Endothelial cell of umbilical vein (primary cell): ENCODE measurements at places on chromosomes 2 and 18. TPM values are rescaled to one million over a fixed set of nuclear protein-coding genes. Genes with fewer than 3 reads are reported as not detected.

DNA sequence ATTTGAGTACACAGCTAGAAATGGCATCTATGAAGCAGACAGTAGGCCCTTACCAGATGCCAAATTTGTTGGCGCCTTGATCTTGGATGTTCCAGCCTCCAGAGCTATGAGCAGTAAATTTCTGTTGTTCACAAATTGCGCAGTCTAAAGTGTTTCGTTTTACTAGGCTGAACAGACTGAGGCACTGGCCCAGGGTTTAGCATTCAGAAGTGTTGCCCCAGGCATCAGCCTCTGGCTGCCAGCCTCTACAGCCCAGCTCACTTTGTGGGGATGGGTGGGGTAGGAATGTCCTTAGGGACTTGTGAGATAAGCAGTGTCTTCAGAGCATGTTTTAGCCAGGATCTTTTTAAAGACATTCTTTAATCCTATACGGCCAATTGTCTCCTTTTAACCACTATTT is 51.5 kb upstream of the MGAT5 start:
- DNase-seq, result no peak

GRCh38 chr2:223034221-223034975 is 17.6 kb upstream of the KCNE4 start:
- no peak for DNase-seq

DNA sequence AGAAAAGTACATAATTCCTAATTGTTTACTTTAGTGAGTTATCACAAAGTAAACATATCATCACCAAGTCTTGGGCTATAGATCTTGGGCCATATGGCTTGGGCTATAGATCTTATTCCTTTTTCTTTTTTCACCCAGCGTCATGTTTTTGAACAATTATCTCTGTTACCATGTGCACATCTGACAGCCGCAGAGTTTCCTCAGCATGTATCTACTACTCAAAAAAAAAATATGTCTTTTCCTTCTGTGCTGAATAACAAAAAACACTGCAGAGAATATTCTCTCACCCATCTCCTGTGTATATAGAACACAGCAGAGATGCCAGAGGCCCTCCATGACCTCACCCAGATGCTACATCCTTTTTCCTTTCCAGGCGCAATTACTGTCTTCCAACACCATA is 76.2 kb upstream of the MYO3B start:
- DNase-seq, result peak; percentile 72

MERTK gene
- total RNA-seq, result 37.3 TPM in 2 replicates

GRCh38 chr2:114022360-114023085 is 132.6 kb downstream of the ACTR3 start:
- no peak for DNase-seq

RNF152 gene
- total RNA-seq, result 24.0 and 27.5 TPM in 2 replicates

DNA sequence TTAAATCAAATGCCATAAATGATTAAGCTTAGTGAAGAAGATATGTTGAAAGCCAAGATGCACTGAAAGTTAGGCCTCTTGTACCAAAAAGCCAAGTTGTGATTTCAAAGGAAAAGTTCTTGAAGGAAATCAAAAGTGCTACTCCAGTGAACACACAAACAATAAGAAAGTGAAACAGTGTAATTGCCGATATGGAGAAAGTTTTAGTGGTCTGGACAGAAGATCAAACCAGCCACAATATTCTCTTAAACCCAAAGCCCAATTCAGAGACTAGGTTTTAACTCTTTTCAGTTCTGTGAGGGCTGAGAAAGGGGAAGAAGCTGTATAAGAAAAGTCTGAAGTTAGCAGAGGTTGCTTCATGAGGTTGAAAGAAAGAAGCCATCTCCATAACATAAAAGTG is 101.8 kb upstream of the RPE start:
- DNase-seq, result no peak

DNA sequence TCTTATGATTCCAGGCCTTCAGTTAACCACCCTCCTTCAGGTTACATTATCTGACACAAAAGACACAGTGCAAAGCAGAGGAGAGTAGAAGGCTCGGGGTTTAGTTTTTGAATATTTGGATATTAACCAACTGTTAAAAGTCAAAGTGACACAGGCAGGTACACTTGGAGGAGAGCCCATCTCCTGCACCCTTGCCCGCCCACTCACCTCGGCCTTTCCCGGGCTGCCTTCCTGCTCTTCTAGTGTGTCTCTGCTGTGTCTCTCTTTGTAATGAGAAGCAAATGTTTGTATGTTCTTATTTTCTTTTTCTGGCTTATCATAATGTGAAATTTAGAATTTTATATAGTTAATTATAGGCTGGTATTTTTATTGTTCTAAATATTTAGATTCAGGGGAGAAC is 35.1 kb downstream of the ZNF236 start:
- no peak for DNase-seq

- no peak for DNase-seq
Observed at GRCh38 chr2:71796174-71796593, 342.8 kb downstream of the DYSF start.

GRCh38 chr18:58645398-58645797 is 16.5 kb upstream of the ALPK2 start:
- no peak for DNase-seq

- DNase-seq, result no peak
Observed at GRCh38 chr18:76306685-76307292, 188.3 kb downstream of the ZNF516 start.

- DNase-seq, result no peak
Observed at GRCh38 chr2:12612168-12612567, 104.6 kb upstream of the TRIB2 start.

DNA sequence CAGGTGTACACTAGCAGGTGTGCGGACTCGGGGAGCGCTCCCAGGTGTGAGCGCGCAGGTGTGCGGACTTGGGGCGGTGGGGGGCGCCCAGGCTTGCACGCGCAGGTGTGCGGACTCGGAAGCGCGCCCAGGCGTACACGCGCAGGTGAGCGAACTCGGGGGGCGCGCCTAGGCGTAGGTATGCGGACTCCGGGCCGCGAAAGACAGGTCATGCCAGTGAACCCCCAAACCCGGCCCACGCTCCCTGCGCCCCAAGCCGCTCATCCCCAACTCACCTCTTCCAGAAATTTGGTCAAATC is 342 bp downstream of the CYB5A start:
- DNase-seq, result no peak

DNA sequence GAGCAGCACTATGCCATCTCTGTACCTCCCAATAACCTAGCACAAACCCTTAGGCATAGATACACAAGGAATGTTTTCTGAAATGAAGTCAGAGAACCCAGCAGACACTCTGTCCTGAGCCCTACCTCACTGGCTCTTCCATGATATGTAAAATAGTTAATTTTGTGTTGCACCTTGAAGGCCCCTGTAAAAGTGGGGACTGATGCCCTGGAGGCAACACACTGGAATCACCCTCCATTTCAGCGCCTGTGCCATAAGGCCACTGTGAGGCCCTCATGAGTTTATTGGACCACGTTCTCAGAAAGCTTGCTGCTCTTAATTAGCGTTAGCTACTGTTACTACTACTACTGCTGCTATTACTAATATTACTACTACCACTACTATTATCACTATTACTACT is 670.1 kb upstream of the SOX11 start:
- DNase-seq, result no peak

DNA sequence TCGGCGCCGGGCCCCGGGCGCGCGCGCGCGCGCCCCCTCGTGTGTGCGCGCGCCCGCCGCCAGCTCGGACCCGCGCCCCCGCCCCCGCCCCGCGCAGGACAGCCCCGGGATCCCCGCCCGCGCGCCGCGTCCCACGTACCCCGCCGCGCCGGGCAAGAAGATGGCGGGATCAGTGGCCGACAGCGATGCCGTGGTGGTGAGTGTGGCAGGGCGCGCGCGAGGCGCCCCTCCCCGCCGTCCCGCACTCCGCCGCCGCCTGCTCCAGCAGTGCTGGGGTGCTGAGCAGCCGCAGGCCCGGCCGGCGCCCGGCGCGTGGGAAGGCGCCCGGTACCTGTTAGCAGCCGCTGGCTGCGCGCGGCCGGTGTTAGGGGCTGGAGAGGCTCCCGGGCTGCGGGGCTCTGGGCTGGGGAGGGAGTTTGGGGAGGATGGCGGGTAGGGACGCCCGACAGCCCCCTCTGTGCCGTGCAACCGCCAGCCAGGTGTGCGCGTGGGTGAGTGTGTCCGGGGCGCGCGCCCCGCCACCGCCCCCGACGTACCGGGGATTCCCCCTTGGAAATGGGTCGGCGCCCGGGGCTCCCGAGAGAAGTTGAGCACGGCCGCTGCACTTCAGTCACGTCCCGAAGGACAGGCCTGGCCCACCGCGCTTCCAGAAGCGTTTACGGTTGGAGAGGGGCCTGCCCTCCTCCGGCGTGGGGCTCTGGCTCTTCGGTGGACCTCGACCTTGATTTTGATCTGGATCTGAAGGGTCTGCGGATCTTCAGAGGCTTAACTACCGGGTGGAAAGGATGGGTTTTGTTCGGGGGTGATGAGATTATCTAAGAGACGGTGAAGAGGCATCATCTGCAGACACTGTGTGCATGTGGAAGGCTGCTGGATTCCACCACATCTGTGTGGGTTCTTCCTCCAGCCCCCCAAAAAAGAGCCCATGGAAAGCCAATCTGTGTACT is 697 bp downstream of the LGALSL start:
- DNase-seq, result peak; percentile 51

FAM237A gene
- not detected in 2 replicates for total RNA-seq

DNA sequence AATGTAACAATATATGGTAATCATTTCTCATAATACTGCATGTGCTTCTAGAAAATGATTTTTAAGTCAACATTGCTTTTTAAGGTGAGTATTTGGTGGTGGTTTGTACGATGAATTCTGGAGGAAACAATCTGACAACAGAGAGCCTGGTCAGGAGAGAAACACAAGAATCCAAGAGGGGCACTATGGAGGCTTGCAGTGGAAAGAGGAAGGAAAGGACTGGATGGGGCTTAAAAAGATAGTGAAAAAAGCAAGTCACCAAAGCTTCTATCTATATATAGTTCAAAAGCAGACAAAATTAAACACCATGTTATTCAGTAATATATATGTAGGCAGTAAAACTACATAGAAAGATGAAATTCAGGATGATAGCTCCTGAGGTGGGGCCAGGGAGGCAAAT is 109.4 kb upstream of the SERTAD2 start:
- no peak for DNase-seq

DNA sequence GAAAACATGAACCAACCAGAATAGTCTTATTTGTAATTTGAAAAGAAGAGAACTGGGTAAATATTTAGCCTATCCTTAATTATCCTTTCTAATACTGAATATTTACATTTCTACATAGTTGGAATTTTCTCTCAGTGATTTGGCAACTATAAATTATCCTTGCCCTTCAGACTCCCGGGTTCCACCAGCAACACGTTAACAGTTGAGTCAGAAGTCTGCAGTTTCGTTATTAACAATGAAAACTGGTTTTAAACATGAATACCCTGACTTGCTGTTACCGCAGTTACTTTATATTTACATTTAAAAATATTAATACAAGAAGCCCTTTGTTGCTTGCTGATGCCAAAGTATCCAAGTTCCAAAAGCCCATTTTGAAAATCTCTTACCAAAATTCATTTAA is 673.0 kb downstream of the ARHGAP15 start:
- DNase-seq, result no peak

DNA sequence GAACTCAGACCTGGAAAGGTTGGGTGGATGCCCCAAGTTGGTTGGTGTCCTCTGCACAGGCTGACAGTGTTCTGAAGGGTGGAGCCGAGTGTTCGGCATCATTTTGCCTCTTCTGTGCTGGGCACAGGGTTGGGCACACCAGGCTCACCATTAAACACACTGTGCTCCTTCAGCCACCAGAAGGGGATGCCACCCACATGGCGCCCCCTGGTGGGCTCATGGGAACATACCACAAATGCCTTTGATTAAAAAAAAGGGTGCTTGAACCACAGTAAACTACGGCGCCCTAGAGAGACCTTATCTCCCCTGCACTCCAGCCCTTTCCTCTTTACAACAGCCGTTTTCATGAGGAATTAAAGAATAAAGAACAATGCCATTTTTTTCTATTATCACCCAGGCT is 89.4 kb downstream of the CELF4 start:
- DNase-seq, result peak; percentile 10

SH2D6 gene
- total RNA-seq, result 0.39 and 0.53 TPM in 2 replicates

HES6 gene
- total RNA-seq, result 5.1 and 5.4 TPM in 2 replicates

CYS1 gene
- total RNA-seq, result 0.25 TPM in 1 of 2 replicates, not detected in the other

RNU2-63P gene
- 8.5 TPM in 1 of 2 replicates, not detected in the other for total RNA-seq

GRCh38 chr2:120486946-120487345 is 141.0 kb downstream of the INHBB start:
- no peak for DNase-seq

GRCh38 chr2:197700960-197701359 is 4.2 kb upstream of the MARS2 start:
- DNase-seq, result no peak

DNA sequence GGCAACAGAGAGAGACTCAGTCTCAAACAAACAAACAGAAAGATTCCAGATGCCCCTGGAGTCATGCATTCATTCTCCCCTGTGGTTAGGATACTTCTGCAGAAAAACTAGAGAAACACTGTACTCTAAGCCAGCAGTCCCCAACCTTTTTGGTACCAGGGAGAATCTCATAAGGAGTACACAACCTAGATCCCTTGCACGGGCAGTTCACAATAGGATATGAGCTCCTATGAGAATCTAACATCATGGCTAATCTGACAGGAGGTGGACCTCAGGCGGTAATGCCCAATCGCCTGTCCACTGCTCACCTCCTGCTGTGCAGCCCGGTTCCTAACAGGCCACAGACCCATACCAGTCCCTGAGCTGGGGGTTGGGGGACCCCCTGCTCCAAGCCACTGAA is 18.3 kb downstream of the PSME4 start:
- DNase-seq, result no peak

KDSR gene
- total RNA-seq, result 40.6 and 43.1 TPM in 2 replicates

- DNase-seq, result no peak
Observed at GRCh38 chr2:208346756-208347155, 59.8 kb upstream of the PTH2R start.

DNA sequence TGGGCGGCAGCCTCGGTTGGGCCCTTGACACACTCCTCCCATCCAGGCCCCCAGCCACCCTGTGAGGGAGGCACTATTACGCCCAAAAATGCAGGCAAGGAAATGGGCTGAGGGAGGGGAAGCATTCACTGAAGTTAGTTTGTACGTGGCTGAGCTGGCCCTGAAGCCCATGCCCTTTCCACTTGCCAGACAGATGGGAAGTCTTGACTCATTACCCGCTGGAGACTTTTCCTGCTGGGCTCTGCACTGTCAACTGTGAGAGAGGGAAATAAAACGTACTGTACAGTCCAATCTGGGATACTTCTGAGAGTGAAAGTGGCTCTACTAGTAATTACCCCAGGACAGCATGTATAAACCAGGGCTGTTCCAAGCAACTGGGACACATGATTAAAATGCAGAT is 125.9 kb downstream of the MSH2 start:
- DNase-seq, result peak; percentile 71

GRCh38 chr2:238558456-238559099 is 131.9 kb downstream of the ASB1 start:
- DNase-seq, result no peak

- no peak for DNase-seq
Observed at GRCh38 chr2:181910028-181910831, 18.7 kb downstream of the ITPRID2 start.

TNFRSF11A gene
- total RNA-seq, result 11.1 and 11.9 TPM in 2 replicates
